Activated CD4-positive, CD25-positive, alpha-beta regulatory T cell treated with anti-CD3 and anti-CD28 coated beads, Interleukin-2, amount 50 U/mL, for 72 hours (primary cell): ENCODE measurements at places on chromosomes 12 and 14.
A peak's percentile ranks its signal among the peaks of the same experiment; 100 is the strongest.

DNA sequence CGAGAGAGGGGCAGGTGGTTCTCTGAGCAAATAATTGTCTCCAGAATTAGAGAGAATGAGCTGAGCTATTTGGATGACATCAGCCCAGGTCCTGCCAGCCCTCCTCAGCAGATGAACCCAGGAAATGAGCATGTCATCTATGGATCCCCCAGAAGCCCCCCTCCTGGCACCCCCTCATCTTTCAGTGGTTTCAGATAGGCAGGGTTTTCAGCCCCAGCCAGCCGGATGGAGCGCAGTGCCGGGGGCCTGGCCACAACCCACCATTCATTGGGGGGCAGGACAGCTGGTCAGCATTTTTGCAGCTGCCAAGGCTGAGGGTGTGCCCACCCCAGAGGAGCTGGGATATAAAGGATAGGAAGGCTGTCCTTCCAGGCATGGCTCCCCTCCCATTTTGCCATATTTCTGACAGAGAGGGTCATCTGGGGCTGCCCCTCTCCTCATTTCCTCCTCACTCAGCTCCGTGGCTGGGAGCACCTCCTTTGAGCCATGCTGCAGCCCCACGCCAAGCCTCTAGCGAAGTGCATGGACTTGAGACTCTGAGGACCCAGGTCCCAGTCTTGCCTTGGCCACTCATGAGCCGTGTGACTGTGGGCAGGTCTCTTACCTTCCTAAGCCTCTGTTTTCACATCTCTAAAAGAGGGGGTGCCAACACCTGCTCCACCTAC is 6.0 kb upstream of the KRT71 start:
- no peak for DNase-seq

DNA sequence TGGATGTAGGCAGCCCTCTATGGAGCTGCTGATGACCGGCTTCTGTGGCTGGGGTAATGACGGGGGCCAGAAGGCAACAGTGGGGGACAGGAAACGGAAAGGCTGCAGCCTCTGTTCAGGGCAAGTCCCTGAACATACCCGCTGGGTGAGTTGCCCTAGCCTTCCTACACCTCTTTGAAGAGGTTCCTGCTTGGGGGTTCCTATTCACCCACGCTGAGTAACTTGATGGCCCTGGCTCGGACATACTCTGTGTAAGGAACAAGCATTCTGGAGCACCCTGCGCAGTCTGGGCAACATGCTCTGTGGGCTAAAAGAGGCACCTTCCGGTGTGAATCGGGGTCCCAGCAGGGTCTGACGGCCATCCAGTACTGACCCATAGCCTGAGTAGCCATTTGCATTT is 17.7 kb upstream of the GSC start:
- no peak for DNase-seq

- peak; percentile 78 for DNase-seq
Observed at GRCh38 chr14:92680781-92681650, 67.4 kb downstream of the LGMN start.

DNA sequence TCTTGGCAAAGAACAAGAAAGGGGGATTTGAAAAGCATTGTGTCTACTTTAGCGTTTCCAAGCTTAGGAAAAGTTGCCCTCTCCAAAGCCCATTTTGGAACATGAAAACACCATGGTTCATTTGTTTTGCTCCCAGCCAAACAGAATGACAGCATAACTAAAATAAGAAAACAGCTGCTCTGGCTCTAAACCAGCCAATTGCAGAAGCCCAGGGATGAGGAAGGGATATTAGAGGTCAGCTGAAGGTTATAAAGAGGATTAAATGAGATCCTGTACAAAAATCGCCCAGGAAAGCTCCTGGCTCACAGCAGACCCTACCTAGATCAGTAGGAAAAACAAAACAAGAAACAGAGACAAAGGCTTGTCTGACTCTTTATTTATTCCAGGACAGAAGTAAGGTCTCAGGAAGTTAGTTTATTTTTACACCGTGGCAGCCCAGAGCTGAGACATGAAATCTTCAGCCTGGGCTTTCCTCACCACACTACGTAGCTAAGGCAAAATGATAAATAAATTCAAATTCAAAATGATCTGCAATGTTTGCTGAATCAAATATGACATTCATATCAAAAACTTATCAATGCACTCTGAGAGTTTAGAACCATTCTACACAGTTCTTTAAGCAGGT is 25.9 kb downstream of the SPX start:
- DNase-seq, result no peak

- peak; percentile 65 for DNase-seq
Observed at GRCh38 chr14:49634547-49635334, at the start of gene DNAAF2. DNAAF2 (minus strand) TSS chr14:49635244; CDS start chr14:49635149, 95 bp downstream.

DNA sequence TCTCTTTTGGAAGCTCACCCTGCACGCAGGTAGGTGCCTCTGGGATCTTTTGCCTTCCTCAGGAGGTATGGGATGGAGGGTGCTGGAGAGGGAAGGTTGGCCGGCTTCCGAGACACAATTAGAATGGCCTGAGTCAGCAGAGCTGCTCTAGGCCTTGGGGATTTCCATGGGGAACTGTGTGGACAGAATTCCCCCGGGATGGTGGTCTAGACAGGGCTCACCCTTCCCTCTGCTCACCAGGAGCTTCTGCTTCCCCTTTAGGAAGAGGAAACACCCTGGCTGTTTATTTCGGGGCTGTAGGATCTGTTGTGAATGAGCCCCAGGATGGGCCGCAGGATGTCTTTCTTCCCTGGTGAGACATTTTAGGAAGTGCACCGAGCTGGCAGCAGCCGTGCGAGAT is 43.7 kb upstream of the TMED10 start:
- DNase-seq, result no peak

GRCh38 chr14:102863381-102863780 is 59.1 kb upstream of the AMN start:
- no peak for DNase-seq

DNA sequence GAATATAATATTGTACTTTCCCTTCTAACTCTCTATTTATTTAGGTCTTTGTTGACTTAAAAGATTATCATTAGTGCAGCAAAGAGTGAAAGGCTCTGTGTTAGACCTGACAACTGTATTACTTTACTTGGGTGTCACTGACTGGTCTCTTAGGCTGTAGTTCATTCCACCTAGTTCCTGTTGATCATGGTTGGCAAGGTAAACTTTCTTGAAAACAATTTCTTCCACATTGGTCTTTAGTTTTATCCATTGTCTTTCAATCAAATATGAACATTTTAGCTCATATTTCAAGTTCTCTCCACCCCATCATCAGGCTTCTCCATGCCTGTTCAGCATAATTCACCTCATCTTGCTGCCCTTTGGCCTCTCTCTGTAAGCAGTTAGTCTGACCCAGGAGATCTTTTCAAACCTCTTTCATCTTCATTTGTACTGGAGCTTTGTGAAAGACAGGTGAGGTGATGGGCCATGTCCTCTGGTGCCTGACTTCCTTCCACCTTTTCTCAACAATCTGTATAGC is 32.1 kb upstream of the PPM1H start:
- DNase-seq, result no peak

DNA sequence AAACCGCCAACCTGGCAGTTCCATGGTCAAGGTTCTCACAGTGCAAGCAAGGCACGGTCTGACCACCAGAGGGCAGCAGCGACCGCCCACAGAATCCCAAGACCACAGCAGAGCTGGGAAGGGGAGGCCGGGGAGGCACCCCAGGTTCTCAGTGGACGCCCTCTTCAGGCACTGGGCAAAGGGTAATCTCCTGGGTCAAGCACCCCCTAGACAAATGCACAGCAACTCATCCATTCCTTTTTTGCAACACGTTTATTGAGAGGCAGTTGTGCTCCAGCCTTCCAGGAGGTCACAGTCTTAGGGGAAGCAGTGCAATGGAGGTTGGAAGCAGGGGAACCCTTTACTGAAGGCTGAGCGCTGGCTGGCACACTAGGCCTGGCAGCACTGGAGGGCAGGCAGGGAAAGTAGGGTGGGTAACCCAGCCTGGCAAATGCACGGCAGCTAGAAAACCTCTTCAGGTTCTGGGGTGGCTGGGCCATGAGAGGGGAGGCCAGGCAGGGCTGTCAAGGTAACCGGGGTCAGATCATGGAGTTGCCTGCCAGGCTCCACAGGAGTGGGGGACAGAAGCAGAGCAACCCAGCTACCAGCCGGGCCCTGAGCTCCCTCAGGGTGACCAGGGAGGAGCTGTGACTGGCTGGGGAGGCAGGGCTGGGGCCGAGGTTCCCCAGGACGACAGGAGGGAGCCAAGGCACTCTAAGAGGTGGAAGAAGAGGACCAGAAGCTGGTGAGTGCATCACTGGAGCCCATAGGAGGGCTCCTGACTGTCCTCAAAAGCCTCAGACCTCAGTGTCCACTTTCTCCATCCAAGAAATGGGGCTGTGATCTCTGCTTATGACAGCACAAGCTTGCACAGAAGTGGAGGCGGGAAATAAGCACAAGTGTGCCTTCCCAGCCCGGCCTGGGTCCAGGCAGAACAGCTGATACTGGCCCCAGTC is 1.8 kb upstream of the RHOF start:
- peak; percentile 88 for DNase-seq

- no peak for DNase-seq
Observed at GRCh38 chr12:89160716-89161123, 191.6 kb downstream of the DUSP6 start.

DNA sequence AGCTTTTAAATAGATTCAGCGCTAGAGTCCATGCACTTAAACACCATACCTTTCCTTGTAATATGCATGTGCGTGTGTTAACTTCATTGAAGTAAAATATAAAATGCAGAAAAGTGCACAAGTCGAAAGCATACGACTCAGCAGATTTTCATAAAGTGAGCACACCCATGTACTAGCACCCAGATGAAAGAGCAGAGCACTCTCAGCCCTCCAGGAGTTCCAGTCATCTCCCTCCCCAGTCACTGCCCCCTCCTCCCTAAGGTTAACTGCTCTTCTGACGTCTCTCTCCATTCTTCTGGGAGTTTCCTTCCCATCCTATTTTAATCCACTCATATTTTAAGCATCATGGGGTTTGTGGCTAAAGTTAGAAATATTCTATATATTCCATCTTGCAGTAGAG is 20.2 kb downstream of the RDH12 start:
- DNase-seq, result no peak

- DNase-seq, result no peak
Observed at GRCh38 chr12:13580206-13580605, 383.7 kb downstream of the EMP1 start.

DNA sequence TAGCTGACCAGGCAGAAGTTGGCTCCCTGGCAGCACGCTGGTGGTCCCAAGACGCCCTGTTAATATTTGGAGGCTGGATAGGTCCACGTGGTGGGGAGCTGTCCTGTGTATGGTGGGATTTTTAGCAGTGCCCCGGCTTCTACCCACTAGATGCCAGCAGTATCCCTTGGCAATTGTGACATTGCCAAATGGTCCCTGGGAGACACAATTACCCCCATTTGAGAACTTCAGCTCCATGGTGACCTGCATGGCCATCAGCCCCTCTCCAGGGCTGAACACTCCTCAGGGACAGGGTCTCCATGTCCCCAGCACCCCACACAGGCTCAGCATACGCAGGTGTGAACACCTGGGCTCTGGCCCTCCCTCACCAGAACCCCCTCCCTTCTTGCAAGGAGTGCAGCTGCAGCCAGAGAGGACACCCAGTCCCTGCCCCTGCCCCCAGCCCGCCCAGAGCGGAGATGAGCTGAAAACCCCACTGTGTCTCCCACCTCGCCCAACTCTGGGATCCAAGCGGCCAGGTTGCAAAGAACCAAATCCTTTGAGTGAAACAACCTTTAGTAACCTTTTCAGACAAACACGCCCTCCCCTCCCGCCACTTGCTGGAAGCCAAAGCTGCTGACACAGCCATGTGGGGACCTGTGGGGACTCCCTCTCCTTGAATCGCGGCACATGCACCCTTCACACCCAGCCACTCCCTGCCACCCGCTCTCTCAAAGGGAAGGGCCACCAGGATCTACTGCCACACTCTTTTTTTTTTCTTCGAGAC is 120.4 kb downstream of the CALM1 start:
- no peak for DNase-seq

- no peak for DNase-seq
Observed at GRCh38 chr14:102779574-102780315, 2.5 kb downstream of the TRAF3 start.
